HT1080 (cell line): ENCODE measurements at places on chromosomes 5 and 9. TPM values are rescaled to one million over a fixed set of nuclear protein-coding genes. Genes with fewer than 3 reads are reported as not detected.

PCA3 gene
- total RNA-seq = not detected in 2 replicates

SHISAL2B gene
- 0.10 TPM in 1 of 2 replicates, not detected in the other for total RNA-seq

PCDHB16 gene
- 0.03 TPM in 1 of 2 replicates, not detected in the other for total RNA-seq

CCDC192 gene
- total RNA-seq = not detected in 2 replicates

CYSRT1 gene
- total RNA-seq = 1.1 and 1.4 TPM in 2 replicates

CSF1R gene
- total RNA-seq = 2.3 and 3.9 TPM in 2 replicates

C5 gene
- total RNA-seq = 0.17 and 1.1 TPM in 2 replicates

MVB12B gene
- total RNA-seq = 5.1 and 6.2 TPM in 2 replicates

FAM153A gene
- 1.4 and 3.5 TPM in 2 replicates for total RNA-seq

CKMT2 gene
- not detected in 2 replicates for total RNA-seq

FBXL17 gene
- total RNA-seq = 4.5 and 6.6 TPM in 2 replicates

TCOF1 gene
- total RNA-seq = 84.9 and 92.9 TPM in 2 replicates

SLC36A3 gene
- total RNA-seq = not detected in 2 replicates

ARSB gene
- 9.9 and 11.7 TPM in 2 replicates for total RNA-seq

TMEM174 gene
- total RNA-seq = not detected in 2 replicates

ANKRD20A1 gene
- total RNA-seq = 11.8 and 12.3 TPM in 2 replicates

KIF20A gene
- 99.6 and 107 TPM in 2 replicates for total RNA-seq

SLC1A3 gene
- 23.7 and 27.1 TPM in 2 replicates for total RNA-seq

SLC23A1 gene
- not detected in 2 replicates for total RNA-seq

SERINC5 gene
- 1.9 and 4.4 TPM in 2 replicates for total RNA-seq

TLR4 gene
- total RNA-seq = 15.5 and 16.4 TPM in 2 replicates

CHD1 gene
- total RNA-seq = 50.1 and 54.6 TPM in 2 replicates

SPINK4 gene
- total RNA-seq = not detected in 2 replicates

S100Z gene
- not detected in 2 replicates for total RNA-seq

HARS1 gene
- 116 and 121 TPM in 2 replicates for total RNA-seq

SMC5 gene
- total RNA-seq = 13.5 and 14.7 TPM in 2 replicates

LRRC70 gene
- 0.13 and 0.27 TPM in 2 replicates for total RNA-seq

PCDHA5 gene
- total RNA-seq = not detected in 2 replicates

GAS1 gene
- 0.97 and 1.4 TPM in 2 replicates for total RNA-seq

NR5A1 gene
- total RNA-seq = not detected in 2 replicates

CARTPT gene
- not detected in 2 replicates for total RNA-seq

RHOBTB3 gene
- 51.4 and 53.6 TPM in 2 replicates for total RNA-seq

RGS7BP gene
- not detected in 2 replicates for total RNA-seq

DBH gene
- not detected in 2 replicates for total RNA-seq

ZDHHC11 gene
- total RNA-seq = 5.3 and 6.9 TPM in 2 replicates

NTRK2 gene
- not detected in 2 replicates for total RNA-seq

GHR gene
- total RNA-seq = 0.27 and 0.56 TPM in 2 replicates

LCN1 gene
- 0.33 TPM in 1 of 2 replicates, not detected in the other for total RNA-seq

C5orf52 gene
- not detected in 2 replicates for total RNA-seq

CD274 gene
- total RNA-seq = 14.3 and 30.5 TPM in 2 replicates

SPINK6 gene
- 1.2 TPM in 1 of 2 replicates, not detected in the other for total RNA-seq

C9orf85 gene
- 15.9 and 19.4 TPM in 2 replicates for total RNA-seq

SMAD5 gene
- total RNA-seq = 57.0 and 67.8 TPM in 2 replicates

TAF1L gene
- not detected in 2 replicates for total RNA-seq

ITK gene
- not detected in 2 replicates for total RNA-seq

PLCXD3 gene
- 0.07 TPM in 1 of 2 replicates, not detected in the other for total RNA-seq

PWWP2A gene
- total RNA-seq = 10.2 and 12.6 TPM in 2 replicates

KIF12 gene
- not detected in 2 replicates for total RNA-seq

TMOD1 gene
- 0.53 and 0.58 TPM in 2 replicates for total RNA-seq

IL3 gene
- not detected in 2 replicates for total RNA-seq

NPR3 gene
- total RNA-seq = 0.29 and 0.50 TPM in 2 replicates

GRAMD2B gene
- total RNA-seq = 5.2 and 8.1 TPM in 2 replicates

WDR70 gene
- total RNA-seq = 29.4 and 30.7 TPM in 2 replicates

OLFML2A gene
- 0.20 and 0.69 TPM in 2 replicates for total RNA-seq

ABLIM3 gene
- 23.4 and 30.4 TPM in 2 replicates for total RNA-seq

PCDHA1 gene
- 0.03 and 0.23 TPM in 2 replicates for total RNA-seq

BTNL3 gene
- total RNA-seq = not detected in 2 replicates
